Bronchial epithelial cell (primary cell): ENCODE measurements at places on chromosomes 7 and 10. TPM values are rescaled to one million over a fixed set of nuclear protein-coding genes. Genes with fewer than 3 reads are reported as not detected.

Gene WAC
- 36.6 and 56.5 TPM in 2 replicates for total RNA-seq

Gene AUTS2
- total RNA-seq = 9.5 and 11.8 TPM in 2 replicates

Gene RASA4B
- total RNA-seq = 0.79 and 1.2 TPM in 2 replicates

Gene IKZF1
- total RNA-seq = under 0.01 TPM in 1 of 2 replicates, not detected in the other

Gene SFRP4
- 0.26 TPM in 1 of 2 replicates, not detected in the other for total RNA-seq

Gene AKR1C2
- total RNA-seq = 191 and 222 TPM in 2 replicates

Gene GDF2
- not detected in 2 replicates for total RNA-seq

Gene HDAC9
- 12.1 and 18.9 TPM in 2 replicates for total RNA-seq

Gene MINDY3
- total RNA-seq = 19.7 and 21.8 TPM in 2 replicates

Gene SNCG
- total RNA-seq = 22.3 and 25.5 TPM in 2 replicates

Gene AZGP1
- total RNA-seq = 1.2 and 1.6 TPM in 2 replicates

Gene ZCWPW1
- total RNA-seq = 1.3 and 2.0 TPM in 2 replicates

Gene RHOBTB1
- total RNA-seq = 3.5 and 6.3 TPM in 2 replicates

Gene GPR37
- 1.6 and 3.7 TPM in 2 replicates for total RNA-seq

Gene ASAH2
- 0.77 and 1.6 TPM in 2 replicates for total RNA-seq

Gene AMPH
- total RNA-seq = not detected in 2 replicates

Gene MYOZ1
- total RNA-seq = not detected in 2 replicates

Gene ADGRA1
- not detected in 2 replicates for total RNA-seq

Gene PRPS1L1
- not detected in 2 replicates for total RNA-seq

Gene ZNF786
- 8.4 and 9.0 TPM in 2 replicates for total RNA-seq

Gene AKR1D1
- total RNA-seq = under 0.01 TPM in 1 of 2 replicates, not detected in the other

Gene FAM25G
- total RNA-seq = 1.4 TPM in 1 of 2 replicates, not detected in the other

Gene NKX1-2
- 0.51 and 2.1 TPM in 2 replicates for total RNA-seq

Gene GOLGA7B
- total RNA-seq = under 0.01 and 0.26 TPM in 2 replicates

Gene DNMBP
- 4.0 and 5.0 TPM in 2 replicates for total RNA-seq

Gene FAM237B
- total RNA-seq = not detected in 2 replicates

Gene OPN1SW
- not detected in 2 replicates for total RNA-seq

Gene OPTN
- total RNA-seq = 57.1 and 98.3 TPM in 2 replicates

Gene ADCYAP1R1
- total RNA-seq = not detected in 2 replicates

Gene PRSS2
- total RNA-seq = not detected in 2 replicates

Gene LGI1
- total RNA-seq = not detected in 2 replicates
